ENCODE measurements at places on chromosomes 5 and 9.

DNA sequence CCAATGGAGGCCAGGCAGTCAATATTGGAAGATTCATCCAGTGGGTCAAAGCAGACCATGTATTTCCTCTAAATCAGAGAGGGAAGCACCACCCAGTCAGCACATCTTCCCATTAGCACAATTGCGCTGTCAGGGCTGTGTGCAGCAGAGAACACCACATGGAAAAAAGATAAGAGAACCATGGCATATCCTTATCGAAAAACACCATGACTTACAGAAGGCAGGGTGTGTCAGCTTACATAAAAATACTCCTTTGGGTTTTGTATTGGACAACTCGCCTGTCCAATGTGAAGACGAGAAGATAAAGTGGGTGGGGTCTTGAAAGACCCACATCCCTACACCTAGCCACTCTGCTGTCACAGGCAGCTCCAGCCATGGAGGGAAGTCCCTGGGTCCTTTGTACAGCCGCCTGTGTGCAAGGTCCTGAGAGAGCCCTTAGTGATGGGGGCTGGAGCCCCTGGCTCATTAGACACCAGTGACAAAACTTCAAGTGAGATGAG lies 71.9 kb upstream of the SPATA31E1 start:
- no peak for DNase-seq

- DNase-seq: no peak
Measured at GRCh38 chr5:170121321-170121720, 15.6 kb downstream of the FOXI1 start.

DNA sequence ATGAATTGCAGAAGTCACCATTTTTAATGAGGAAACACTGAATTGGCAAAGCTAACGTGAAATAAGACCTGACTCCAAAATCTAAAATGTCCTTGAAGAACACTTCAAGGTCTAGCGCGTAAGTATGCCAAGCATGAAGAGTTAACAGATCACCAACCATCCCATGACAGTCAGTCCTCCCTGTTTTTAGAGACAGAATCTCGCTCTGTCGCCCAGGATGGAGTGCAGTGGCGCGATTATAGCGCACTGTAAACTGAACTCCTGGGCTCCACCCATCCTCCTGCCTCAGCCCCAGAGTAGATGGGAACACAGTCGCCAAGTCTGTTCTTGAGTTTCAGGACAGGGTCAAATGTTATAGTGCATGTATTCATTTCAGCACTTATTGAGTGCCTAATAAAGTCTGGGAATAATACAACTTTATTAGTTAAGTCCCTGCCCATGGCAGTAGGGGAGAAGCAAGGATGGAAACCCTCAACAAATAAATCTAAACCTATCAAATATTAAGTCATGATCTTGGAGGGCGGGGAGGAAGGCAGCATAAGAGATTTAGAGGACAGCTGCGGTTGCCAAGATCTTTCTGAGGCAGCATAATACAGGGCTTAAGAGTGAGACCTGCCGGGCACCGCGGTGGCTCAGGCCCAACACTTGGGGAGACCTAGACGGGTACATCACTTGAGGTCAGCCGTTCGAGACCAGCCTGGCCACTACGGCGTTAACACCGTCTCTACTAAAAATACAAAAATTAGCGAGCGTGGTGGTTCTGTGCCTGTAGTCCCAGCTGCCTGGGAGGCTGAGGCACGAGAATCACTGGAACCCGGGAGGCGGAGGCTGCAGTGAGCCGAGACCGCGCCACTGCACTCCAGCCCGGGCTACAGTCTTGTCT lies 1.1 kb downstream of the ATPSCKMT start:
- DNase-seq: no peak

DNA sequence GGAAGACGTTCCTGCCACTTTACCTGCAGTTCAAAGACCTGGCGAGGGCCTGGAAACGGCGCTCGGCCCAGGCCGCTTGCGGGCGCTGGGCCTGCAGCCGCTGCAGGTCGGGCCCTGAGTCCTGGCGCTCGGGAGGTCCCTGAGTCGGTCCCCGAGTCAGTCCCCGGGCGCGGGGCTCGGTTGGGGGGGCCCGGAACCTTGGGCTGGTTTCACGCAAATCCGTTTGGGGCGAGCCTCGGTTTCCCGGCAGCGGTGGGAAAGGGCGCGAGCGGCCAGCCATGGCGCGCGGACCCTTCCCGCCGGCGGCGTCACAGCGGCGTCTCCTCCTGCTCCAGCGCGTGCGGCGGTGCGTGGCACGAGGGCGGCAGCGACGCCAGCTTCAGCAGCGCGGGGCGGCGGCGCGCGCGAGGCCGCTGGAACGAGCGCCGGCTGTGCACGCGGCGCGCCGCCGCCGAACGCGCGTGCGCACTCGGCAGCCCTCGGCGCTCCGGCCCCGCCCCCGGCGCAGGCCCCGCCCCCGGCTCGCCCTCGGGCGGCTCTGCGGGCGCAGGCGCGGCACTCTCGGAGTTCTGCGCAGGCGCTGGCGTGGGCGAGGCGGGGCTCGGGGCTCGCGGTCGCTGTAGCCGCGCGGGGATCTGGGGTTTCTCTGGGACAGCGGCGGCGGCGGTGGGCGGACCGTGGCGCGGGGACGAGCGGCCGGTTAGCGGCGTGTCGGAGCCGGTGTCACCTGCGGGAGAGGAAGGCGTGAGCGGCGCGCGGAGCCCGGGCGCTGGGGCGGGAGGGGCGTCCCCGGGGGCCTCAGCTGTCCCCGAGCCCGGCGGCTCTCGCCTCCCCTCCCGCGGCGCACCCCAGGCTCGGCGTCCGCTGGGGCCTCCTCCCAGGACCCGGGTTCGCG lies 29.9 kb downstream of the EXOC3 start:
- DNase-seq: peak; percentile 100

- no peak for DNase-seq
Measured at GRCh38 chr5:122591828-122592227, 183.1 kb upstream of the SNX2 start.

- DNase-seq: no peak
Measured at GRCh38 chr5:167950126-167950721, 341.2 kb upstream of the WWC1 start.

DNA sequence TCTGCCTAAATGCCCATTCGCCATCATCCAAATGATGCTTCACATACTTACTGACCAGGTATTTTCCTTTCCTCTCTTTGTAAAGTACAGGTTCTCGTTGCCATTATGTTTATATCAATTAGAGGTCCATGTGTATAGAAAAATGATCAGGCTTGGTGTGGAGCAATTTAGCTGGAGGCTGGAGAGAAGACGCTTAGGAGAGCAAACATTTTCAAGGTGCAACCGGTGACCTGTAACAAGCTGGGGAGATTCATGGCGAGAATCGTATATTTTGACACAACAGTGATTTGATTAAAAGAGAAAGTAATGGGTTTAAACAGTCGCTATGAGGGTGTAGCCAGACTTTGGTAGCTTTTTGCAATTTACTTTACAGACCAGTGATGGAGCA lies 170.9 kb upstream of the TBCA start:
- no peak for DNase-seq
